Activated T-helper 1 cell treated with anti-CD3 and anti-CD28 coated beads, Interleukin-2, amount 50 U/mL, for 16 hours (primary cell): ENCODE measurements at places on chromosomes 12 and 14.

- DNase-seq: peak; percentile 63
Measured at GRCh38 chr12:57005980-57006808, at the start of gene ZBTB39. Gene ZBTB39 (minus strand): TSS chr12:57006546. CDS start chr12:57004917, 1,629 bp downstream.

GRCh38 chr12:108201808-108202207, 72.7 kb downstream of the WSCD2 start:
- no peak for DNase-seq

GRCh38 chr12:52945389-52946232, 3.3 kb upstream of the KRT18 start:
- no peak for DNase-seq

- no peak for DNase-seq
Measured at GRCh38 chr12:38157274-38157932, 159.2 kb upstream of the ALG10B start.

DNA sequence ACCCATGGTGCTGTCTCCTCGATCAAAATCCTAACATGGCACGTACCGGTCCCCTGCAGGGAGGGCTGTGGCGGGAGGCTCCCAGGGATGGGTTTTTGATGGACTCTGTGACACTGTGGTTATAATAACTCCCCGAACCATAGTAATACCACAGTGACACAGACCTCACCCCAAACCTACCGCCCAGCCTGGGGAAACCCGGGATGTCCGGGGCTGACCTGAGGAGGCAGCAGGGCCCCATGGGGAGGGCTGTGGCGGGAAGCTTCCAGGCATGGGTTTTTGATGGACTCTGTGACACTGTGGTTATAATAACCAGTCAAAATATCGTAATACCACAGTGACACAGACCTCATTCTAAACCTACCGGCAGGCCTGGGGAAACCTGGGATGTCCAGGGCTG, 378.0 kb downstream of the TMEM121 start:
- DNase-seq: no peak

DNA sequence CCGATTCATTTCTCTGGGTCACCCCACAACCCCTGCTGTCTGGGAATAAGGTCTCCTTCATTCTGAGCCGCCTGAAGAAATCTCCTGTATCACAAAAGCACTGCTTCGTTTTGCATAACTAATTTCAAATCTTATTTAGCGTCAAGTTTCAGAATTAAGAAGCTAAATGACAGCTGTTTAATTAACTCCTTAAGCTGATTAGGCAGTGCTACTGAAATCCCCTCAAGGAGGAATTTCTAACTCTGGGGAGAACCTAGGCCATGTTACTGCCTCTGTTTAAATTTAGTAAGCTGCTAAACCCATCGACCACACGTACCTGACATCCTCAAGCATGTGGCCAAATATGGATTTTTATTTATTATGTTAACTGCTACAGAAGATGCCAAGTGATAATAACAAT, 373.6 kb downstream of the GLT1D1 start:
- DNase-seq: no peak

GRCh38 chr14:72801381-72801812, 92.5 kb downstream of the DPF3 start:
- no peak for DNase-seq

DNA sequence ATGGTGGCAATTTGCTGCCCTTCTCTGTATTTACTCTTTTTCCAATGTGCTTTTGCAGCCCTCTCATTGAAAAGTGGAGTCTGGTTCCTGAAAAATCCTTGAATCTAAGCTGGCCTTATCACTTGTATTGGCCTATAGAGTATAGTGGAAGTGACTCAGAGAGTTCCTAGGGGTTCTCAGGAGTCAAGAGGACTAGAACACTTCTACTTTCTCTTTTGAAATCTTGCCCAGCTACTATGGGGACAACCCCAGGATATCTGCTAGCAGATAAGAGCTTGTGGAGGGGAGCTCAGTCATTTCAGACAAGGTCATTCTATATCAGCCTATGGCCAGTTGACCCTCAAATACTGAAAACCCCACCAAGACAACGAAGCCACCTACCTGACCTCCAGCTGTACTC, 26.7 kb upstream of the WSCD2 start:
- no peak for DNase-seq

- DNase-seq: no peak
Measured at GRCh38 chr12:991350-992333, 619 bp downstream of the ERC1 start.

GRCh38 chr12:50612882-50613281, 108.1 kb downstream of the DIP2B start:
- DNase-seq: no peak

- DNase-seq: no peak
Measured at GRCh38 chr14:68865542-68865941, 72.7 kb upstream of the ZFP36L1 start.

GRCh38 chr12:2490831-2491230, 303.9 kb upstream of the FKBP4 start:
- no peak for DNase-seq

GRCh38 chr12:19520646-19521415, 81.5 kb downstream of the AEBP2 start:
- no peak for DNase-seq

DNA sequence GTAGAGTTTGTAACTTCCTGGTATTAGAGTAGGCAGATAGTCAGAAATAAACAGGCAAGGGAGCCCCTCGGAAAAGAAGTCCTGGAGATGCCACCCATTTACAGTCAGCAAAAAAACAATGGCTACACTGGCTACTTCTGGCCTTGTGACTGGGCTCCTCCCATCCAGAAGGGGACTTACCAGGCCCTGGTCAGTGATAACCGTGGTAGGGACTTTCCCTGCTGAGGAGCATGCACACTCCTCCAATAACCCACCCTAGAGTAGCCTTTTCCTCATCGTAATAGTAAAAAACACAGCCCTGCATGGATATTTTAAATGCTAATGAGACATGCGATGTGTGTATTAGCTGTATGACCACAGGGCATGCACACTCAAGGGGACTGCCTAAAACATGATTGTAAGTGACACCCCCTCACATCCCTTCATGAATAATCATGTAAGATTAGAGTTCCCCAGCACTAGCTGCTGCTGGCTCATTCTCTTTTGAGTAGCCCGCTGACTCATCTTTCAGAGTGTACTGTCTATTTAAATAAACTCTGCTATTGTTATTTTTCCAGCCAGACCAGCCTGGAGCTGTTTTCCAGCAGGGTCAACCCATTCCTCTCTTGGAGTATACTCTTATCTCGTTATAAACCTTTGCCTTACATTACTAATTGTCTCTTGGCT, 413.8 kb upstream of the TMTC1 start:
- DNase-seq: no peak

- DNase-seq: no peak
Measured at GRCh38 chr14:105474483-105475268, at the start of gene CRIP2. Gene CRIP2 (plus strand): TSS chr14:105474821. CDS start chr14:105474863, 42 bp downstream.

- DNase-seq: no peak
Measured at GRCh38 chr14:104794631-104794992, 936 bp downstream of the AKT1 start.

- no peak for DNase-seq
Measured at GRCh38 chr14:90297876-90298629, 33.7 kb downstream of the NRDE2 start.

DNA sequence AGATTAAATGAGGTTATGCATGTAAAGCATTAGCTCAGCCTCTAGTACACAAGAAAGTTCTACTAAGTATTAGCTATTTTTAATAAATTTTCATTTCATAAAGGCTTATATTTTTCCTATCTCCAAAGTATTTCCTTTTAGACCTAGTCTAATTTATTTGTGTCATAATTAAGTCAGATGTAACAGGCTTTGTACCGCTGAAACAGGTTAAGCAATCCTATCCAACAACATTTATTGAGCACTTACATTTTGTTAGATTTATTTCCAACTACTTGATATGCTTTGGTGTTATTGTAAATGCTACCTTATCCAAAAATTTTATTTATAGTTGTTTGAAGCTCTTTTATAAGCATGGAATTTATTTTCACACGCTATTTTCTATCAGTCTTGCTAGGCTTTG, 1.8 kb upstream of the PARP2 start:
- no peak for DNase-seq

- DNase-seq: no peak
Measured at GRCh38 chr14:65904988-65905387, 492.5 kb downstream of the FUT8 start.

GRCh38 chr12:52416795-52417194, 10.7 kb upstream of the KRT82 start:
- DNase-seq: no peak

DNA sequence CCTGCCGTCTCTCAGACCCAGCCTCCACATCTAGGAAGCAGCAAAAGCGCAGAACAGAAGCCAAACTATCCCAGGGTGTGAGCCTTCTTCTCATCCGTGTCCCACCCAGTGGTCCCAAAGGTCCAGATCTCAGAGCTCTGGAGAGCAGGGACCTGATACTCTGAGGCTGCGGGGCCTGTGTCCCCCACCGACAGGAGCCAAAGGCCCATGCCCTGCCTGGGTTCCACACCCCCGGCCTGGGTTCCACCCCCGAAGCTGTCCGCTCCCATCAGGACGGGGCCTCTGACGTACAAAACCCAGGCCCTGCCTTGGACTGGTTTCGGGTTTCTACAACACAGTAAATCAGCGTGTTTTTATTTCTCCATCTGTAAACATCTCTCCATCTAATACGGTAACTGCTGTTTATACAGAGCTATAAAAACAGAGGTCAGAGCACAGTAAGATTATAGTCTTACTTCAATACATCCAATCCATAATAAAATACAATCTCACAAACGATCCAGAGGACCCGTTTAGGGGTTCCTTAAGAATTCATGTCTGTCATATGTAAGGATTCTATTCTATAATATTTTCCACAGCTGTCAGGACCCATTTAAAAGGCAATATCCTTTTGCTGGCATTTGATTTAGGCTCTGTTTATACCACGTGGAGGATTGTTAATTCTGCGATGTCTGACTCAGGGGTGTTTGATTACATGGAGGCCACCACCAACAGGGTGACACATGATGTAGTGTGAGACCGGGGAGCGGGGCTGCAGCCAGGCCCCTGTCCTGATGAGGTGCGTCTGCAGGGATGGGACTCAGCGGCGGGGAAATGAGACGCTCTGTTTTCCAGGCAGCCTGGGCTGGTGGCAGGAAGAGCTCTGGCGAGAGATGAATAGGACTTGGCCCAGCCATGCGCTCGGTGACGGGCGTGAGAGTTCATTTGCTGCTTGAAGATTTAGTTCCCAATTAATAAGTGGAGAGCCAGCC, 110.3 kb downstream of the DICER1 start:
- DNase-seq: no peak

- no peak for DNase-seq
Measured at GRCh38 chr14:22521449-22522239, 67.4 kb downstream of the DAD1 start.

GRCh38 chr12:110704750-110705149, 15.8 kb upstream of the HVCN1 start:
- no peak for DNase-seq

DNA sequence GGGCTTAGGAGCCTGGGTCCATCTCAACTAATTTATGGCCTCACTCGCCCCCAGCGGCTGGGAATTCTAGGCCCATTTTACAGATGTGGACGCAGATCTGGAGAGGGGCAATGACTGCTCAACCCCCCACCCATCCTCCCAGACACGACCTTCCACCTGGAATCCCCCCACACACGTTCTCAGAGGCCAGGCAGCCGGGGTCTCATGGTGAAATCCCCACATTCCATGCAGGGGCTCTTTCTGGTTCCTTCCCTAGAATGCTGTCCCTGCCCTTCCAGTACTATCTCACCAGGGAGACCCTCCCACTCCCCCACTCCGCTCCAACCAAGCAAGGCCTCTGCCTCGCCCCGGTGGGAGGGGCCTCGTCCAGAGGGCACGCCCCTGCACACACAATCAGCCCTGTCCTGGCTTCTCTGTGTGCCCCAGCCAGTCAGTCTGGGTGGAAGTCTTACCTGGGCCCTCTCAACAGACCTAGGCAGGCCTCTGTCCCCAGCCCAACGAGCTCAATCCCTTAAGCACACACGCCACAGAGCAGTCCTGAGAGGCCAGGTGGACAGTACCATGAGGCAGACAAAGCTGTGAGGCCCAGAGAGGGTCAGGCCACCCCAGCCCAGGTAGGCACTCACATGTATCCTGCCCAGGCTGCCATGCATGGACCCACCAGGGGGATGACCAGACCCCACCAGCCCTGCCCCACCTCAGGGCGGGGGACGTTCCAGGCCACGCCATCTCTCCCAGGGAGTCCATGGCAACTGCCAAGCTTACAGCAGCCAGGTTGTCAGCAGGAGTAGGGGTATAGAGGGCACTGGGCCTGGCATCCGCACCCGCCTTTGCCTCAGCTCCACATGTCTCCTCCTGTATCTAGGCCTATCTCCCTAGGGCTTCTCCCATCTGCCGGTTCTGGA, 1.3 kb upstream of the ANKRD9 start:
- no peak for DNase-seq

DNA sequence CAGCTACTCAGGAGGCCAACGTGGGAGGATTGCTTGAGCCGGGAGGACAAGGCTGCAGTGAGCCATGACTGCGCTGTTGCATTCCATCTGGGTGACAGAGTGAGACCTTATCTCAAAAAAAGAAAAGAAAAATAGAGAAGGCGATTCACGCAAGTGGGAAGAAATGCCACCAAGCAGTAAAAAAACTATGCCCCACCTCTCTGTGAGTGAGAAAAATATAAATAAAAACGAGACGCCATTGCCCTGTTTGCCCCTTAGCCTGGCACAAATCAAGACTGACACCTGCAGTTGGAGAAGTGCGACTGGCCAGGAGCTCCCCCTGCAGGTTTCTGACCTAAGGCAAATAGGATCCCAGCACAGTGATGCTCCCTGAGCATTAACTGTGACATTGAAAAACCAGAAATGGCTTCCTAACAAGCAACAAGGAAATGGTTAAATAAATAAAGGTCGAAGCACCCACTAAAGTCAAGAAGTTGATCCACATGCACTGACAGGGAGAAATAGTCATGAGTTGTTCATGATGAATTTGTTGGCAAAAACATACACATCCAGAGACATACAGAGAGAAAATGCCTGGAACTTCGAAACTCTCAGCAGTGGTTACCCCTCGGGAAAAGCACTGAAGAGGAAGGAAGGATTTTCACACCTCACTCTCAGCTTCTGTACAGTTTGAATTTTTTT, 21.1 kb downstream of the GSC start:
- DNase-seq: no peak

DNA sequence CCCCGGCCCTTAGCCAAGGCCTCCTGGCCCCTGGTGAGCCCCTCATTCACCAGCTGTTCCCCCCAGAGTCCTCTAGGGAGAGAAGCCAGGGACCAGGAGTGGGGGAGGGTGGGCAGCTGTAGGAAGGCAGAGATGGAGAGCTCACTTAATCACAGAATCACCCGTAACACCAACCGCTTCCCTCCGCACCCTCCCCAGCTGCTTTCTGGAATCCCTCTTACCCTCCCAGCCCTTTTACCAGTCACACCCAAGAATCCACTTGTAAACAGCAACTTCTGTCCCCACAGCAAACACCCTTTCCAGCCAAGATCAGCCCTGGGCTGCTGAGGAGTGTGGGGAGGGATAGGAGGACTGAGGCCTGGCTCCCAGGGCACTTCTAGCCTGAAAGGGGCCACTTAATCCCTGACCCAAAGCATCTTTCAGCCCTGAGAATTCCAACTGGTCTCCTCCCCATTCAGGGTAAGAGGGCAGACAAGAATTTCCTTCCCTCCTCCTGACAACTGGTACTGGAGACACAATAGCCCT, 18.8 kb downstream of the NCKAP5L start:
- DNase-seq: no peak
